NCI-H1092 treated with DMSO at 0.1 percent for 48 hours (cell line): ENCODE measurements at places on chromosomes 2 and 18.

DNA sequence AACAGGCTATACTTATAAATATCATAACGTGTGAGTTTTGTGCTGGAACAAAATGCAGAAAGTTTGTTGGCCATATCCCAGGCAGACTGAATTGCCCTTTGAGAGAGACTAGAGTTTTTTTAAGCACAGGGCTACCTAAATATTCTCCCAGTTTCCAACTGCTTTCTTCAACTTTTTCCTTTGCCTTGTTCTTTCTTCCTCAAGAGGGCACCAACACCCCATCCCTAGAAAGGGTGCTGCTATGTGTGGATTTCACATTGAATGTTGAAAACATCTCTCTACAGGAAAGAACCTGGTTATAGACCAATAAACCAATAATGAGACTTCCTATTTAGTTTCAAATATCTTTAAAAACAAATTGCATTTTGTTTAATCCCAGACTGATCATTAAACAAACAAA lies 87.9 kb downstream of the ICOS start:
- peak; percentile 28 for DNase-seq

DNA sequence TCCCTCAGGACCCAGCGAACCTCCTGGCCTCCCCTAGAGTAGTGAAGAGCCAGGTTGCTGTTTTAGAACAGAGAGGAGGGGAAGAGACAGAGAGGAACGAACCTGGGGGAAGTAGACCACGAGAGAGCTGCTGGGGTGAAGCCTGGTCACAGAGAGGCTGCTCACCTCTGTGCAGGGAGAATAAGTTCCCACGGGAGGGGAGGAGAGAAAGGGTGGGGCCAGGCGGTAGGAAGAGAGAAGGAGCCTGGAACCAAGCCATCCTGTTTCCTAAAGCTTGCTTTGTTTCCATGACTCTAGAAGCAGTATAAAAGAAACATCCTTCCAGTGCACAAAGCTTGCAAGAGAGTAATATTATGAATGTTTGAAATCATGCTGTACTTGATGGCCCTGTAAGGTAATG lies 147.9 kb downstream of the MYT1L start:
- no peak for DNase-seq

DNA sequence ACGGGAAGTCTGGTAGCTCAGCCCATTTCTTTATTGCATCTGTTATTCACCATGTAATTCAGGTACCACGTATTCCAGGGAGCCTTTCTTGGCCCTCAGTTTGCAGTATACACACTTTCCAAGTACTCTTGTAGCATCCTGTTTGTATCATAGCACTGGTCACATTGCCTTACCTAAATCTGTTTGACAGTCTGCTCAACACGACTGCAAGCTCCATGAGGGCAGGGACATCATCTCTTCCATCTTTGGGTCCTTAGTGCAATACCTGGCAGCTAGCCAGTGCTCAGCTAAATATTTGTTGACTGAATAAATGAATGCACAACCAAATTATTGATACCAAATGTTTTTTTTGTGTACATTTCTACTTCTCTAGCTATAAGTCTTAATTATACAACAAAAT lies 11.2 kb upstream of the IL18R1 start:
- no peak for DNase-seq

DNA sequence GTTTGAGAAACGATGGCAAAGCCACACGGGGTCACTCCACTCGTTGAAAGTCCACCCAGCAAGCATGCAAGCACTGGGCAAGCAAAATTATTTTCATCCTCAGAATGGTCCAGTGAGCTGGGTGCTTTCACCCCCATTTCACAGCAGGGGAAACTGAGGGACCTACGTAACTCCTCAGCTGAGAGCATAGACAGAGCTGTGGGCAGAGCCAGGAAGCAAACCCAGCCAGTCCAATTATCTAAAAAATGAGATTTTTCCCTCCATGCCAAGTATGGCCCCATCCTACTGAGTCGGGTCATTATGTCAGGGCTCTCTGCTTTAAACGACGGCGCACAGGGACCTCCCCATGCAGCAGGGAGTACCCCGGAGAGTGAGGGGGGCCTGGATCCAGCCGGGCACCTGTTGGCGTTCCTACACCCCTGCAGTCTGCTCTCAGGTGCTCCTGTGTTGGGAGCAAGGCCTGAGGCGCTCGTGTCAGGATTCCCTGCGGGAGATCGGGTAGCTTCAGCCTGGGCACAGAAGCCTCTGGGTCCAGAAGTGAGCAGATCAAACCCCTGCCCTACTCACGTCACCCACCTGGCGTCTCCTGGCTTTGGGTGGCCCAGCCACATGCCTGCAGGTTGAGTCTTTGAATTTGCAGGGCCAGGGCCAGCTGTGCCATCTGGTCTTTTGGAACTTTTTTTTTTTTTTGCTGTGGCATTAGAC lies 17.3 kb downstream of the TWIST2 start:
- DNase-seq = no peak

- DNase-seq = no peak
Measured at GRCh38 chr2:238238766-238239542, 884 bp downstream of the HES6 start.

DNA sequence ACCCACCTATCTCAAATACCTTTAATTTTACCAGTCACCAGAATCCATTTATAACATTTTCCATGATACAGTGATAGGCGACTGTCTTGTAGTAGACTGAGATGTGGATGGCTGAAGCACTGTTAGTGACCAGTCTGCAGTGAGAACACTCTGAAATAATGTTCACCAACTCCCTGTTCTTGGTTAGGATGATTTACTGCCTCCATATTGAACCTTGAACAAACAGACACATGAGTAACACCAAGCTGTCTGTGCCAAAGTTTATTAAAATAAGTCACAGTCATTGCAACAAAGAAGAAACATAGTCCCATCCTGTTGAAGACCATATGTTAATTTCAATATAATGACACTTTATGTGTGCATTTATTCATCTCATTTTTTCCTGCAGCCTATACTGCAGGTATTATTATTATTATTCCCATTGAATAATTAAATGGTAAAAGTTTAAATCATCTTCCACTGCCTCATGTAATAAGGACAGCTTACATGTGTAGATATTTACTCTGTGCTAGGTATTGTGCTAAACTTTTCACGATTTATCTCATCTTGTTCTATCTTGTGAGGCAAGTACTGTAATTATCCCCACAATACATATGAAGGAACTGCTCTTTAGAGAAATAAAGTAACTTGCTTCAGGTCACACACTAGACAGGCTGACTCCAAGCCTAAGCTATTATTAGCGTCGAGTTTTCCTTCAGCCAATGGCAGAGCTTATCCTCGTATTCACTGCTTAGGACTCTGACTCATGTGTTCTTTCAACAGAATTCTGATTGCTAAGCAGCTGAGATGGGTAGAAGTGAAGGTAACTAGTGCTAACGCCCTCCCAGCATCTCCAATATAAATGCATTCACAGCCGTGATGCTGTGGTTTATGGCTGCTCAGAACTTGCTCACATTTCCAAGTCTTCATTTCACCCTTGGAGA lies 62.5 kb downstream of the ONECUT2 start:
- no peak for DNase-seq

DNA sequence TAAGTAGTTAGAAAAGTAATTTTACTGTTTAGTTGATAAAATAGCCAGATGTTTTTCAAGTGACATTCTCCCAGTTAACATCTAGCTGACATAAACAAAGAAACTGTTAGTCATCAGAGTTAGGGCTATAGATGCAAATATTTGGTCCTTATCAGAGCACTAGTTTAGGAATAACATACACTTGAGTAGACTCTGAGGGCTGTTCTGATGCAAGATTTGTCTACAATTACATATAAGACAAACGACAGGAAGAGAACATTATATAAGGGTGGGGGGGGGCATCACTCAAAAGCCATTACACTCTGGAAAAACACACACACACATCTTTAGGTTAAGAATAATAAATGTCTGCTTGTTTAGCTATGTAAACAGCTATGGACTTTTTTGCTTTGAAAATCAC lies 554.4 kb upstream of the LRRTM1 start:
- no peak for DNase-seq

DNA sequence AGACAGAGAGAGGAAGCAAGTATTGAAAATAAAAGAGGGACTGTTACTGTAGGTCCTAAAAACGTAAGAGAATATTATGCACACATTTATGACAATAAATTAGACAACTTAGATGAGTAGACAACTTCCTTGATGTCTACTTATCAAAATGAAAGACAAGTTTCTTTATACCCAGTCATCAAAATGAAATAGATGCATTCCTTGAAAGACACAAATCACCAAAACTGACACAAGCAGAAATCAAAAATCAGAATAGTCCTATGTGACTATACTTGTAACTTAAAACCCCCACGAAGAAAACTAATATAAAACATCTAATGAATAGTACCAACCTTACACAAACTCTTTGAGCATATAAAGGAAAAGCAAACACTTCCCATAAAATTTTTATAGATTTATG lies 14.5 kb downstream of the RTN4 start:
- no peak for DNase-seq

GRCh38 chr18:12891561-12891960 lies 7.5 kb upstream of the PTPN2 start:
- no peak for DNase-seq

GRCh38 chr2:127098711-127099110 lies 8.2 kb downstream of the BIN1 start:
- DNase-seq = no peak
